ENCODE measurements at places on chromosomes 13 and 19. TPM values are rescaled to one million over a fixed set of nuclear protein-coding genes. Genes with fewer than 3 reads are reported as not detected.

ZNF443 gene
- total RNA-seq: 3.0 TPM

CGB5 gene
- total RNA-seq: not detected

PNPLA6 gene
- total RNA-seq: 52.7 TPM

KPNA3 gene
- 17.5 TPM for total RNA-seq

DNA sequence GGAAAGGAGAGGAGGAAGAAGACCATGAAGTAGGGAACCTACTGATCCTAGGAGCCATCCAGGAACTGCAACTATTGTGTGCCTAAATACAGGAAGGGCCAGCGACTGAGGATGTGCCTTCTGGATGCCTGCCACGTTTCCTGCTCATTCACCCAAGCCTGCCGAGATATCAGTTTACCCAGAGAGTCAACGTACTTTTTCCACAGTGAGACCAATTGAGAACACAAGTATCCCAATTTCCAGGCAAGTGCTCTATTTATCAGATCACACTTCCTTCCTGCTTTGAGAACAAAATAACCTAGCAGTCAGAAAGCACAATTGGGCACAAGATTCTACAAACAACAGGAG lies 122.4 kb downstream of the AKAP11 start:
- no peak overlapping the region for H3K27ac ChIP-seq
- no peaks in the 10 kb centered on the region for H3K4me1 ChIP-seq
- H3K36me3 ChIP-seq: no peaks in the 10 kb centered on the region
- H3K27me3 ChIP-seq: no peaks in the 10 kb centered on the region
- H3K4me3 ChIP-seq: no peak overlapping the region

GRCh38 chr19:28486926-28487325 lies 726.0 kb downstream of the UQCRFS1 start:
- H3K4me1 ChIP-seq: no peaks in the 10 kb centered on the region
- no peaks in the 10 kb centered on the region for H3K27me3 ChIP-seq

- H3K4me3 ChIP-seq: no peak overlapping the region
- H3K4me1 ChIP-seq: no peaks in the 10 kb centered on the region
- DNase-seq: no peak
- no peak overlapping the region for H3K27ac ChIP-seq
These were observed 186.2 kb downstream of the TEX29 start for GRCh38 chr13:111506621-111507020.

DNA sequence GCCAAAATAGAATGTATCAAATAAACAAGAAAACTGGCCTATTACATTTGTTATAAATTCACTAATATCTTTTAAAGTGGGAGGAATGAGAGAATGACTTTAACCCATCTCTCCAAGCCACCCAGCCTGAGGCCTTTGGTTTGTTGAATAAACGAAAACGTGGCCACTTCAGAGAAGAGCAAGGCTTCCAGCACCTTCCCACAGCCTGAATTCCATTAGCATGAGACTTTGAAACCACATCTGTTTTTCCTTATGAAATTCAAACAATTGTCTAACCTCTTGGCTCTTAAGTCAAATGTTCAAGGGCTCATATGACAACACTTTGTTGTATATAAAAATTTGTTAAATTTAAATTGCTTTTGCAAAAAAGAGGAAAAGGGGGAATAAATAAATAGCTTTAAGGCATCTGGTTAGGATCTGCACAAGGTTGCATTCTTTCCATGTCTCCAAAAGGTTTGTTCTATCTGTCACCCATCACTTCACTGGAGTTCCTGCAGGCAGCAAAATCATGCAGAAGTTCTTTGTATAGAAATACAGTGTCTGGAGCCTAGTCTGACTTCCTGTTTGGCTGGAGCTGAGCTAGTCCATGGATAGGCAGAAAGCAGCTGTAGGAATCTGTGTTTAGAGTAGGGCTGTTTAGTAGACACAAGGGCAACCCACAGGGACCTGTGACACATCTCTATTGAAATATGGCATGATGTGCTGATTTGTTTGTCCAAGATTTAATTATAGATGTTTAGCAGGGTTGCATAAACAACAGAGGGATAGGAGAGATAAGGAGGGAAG lies 502.3 kb downstream of the KCTD12 start:
- no peak overlapping the region for H3K4me3 ChIP-seq
- no peak for DNase-seq
- no peaks in the 10 kb centered on the region for H3K36me3 ChIP-seq
- H3K27ac ChIP-seq: no peak overlapping the region
- H3K27me3 ChIP-seq: no peaks in the 10 kb centered on the region

DNA sequence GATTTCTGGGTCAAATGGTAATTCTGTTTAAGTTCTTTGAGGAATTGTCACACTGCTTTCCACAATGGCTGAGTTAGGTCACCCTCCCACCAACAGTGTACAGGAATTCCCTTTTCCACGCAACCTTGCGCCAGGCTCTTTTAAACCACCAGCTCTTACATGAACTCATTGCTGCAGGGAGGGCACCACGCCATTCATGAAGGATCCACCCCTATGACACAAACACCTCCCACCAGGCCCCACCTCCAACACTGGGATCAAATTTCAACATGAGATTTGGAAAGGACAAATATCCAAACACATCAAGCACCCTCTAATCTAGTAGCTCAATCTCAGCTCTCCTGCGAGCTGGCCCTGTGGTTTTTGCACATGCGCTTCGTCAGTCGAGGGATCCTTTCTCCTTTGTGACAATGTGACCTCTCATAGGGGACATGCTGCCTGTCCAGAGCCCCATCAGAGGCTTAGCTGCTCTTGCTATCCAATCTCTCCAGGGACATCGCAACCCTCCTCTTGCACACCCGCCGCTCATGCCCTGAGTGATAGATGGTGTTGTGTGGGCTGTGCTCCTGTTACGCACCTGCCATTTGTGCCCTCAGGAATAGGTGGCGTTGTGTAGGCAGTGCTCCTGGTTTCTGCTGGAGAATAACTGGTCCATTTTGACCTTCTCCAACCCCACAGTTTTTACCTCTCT lies 328.0 kb downstream of the UQCRFS1 start:
- no peak overlapping the region for H3K4me3 ChIP-seq
- no peak overlapping the region for H3K27ac ChIP-seq
- no peaks in the 10 kb centered on the region for H3K27me3 ChIP-seq
- DNase-seq: no peak
- no peaks in the 10 kb centered on the region for H3K36me3 ChIP-seq
- no peaks in the 10 kb centered on the region for H3K4me1 ChIP-seq

Data from right lobe of liver (tissue), 6 donors.